ENCODE measurements at places on chromosomes 2 and 18.

DNA sequence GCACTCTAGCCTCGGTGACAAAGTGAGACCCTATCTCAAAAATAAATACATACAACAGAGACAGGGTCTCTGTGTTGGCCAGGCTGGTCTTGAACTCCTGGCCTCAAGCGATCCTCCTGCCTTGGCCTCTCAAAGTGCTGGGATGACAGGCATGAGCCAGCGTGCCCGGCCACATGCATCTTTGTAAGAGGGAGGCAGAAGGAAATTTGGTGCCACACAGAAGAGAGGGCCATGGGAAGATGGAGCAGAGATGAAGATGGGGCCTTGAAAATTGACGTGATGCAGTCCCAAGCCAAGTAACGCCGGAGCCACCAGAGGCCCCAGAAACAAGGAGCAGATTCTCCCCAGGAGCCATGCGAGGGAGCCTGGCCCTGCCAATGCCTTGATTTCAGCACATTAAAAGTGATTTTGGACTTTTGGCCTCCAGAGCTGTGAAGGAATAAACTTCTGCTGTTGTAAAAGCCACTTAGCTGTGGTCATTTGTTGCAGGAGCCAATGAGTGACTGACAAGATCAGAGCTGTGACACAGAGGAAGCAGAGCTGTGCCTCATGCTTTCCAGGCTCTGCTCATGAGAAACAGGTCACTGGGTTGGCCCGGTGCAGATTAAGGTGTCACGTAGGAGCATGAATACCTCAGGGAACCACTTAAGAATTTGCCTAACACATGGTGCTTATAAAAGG is 2.7 kb upstream of the SLC66A2 start:
- DNase-seq = no peak

DNA sequence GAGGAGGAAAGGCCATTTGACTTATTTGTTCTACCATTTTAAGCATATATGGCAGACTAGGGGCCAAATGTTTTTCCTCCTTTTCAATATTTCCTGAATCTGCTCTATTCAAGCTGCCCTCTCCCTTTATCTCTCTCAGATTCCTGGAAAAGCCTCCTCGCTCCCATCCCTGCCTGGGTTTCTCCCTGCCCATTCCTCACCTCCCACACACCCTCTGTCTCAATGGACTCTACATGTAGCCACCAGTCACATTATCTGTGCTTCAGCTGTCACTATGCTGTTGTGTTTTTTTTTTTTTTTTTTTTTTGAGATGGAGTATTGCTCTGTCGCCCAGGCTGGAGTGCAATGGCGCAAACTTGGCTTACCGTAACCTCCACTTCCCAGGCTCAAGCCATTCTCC is 22.9 kb downstream of the TYMS start:
- DNase-seq = no peak

DNA sequence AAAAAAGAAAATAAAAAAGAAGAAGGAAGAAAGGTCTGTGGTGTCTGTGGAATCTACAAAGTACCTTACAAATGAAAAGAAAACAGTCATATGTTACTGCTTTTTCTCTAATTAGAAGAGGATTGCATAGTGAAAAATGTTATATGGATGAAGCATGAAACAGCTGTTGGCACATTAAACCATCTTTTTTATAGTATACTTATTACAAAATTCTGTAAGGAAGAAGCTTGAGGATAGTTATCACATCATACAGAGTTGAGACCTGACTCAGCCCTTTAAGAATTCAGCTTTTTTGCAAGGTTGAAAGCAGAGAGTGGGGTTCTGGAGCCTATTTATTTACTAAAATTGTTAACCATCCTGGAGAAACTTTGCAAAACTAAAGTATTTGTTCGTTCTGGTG is 222.7 kb downstream of the PHLPP1 start:
- DNase-seq = no peak

DNA sequence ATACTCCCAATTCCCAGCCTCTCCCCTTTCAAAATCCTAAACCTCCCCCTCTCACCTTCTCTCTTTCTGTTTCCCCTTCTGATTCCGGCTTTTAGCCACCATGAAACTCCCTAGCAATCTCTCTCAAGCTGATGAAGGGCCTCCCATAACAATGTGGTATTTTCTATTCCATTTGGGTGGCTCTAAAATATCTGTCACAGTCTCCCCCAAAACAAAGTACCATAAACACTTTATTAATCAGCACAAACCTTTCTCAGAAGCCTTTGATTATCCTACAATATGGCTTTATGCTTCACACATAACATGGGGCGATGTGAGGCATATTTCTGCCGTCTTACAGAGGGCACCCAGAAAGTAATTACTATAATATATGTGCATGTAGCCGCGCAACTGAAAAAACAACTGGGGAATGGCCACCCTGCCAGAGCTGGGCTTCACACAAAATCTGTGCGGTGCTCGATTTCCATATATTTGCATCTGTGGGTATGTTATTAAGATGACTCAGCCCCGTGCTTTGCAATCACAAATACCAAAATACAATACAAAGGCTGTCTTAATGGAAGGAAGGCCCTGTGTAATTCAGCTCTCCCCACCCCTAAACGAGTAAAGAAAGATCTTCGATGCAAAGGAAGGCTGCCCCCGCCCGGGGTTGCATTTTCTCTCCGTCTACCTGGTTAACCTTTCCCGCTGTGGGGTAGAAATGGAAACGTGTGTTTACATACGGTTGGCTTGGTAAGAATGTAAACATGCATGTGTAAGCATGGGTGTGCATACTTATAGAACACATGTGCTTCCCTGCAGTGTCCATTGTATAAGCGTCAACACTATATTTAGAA is 81.4 kb downstream of the CELF4 start:
- no peak for DNase-seq

DNA sequence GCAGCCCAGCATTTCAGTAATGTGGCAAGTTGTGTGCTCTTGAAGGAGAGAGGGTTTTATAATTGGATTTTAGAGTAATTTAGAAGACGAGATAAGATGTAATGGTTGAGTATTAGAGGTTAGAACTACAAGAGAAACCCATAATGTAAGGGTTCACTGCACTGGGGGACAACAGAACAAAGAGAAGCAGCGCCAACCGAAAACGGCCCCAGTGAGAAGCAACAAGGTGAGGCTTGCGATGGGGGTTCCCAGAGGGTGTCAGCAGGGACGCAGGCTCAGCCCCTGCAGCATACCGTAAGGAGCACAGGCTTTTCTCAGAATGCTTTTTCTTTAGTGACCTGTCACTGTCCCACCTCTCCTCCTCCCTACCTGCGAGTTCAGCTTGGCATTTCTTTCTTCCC is 183.9 kb upstream of the ETAA1 start:
- DNase-seq = no peak

DNA sequence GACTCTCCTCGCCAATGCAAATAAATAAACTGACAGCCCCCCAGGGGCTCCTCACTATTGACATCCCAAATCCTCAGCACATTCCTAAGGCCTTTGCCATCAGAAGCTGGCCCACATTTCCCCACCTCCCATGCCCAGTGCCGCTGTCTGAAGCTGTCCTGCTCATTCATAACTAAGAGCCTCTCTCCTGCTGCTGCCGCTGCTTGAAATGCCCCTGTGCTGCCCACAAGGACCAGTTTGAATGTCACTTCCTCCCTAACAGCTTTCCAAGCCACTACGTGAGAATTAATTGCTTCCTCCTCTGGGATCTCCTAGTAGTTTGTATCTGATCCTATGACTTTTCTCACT is 151.6 kb upstream of the CAPN13 start:
- no peak for DNase-seq

DNA sequence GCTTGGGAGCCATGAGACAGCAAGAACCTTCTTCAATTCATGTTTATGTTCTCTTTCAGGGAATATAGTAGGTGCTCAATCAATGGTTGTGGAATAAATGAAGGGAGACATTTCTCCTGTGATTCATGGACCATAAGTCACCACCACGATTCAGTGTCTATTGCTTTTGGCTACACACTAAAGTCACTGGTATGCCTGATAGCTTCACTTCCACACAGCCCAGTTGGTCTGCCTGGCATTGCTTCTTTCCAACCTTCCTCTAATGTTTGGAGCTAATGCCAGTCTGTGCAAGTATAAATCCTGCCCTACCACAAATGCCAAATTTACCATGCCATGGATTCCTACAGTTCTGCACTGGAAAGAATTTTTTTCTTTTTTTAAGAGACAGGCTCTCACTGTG is 1.3 kb upstream of the CXCR1 start:
- no peak for DNase-seq

GRCh38 chr2:215507136-215507535 is 71.3 kb upstream of the FN1 start:
- DNase-seq = no peak

DNA sequence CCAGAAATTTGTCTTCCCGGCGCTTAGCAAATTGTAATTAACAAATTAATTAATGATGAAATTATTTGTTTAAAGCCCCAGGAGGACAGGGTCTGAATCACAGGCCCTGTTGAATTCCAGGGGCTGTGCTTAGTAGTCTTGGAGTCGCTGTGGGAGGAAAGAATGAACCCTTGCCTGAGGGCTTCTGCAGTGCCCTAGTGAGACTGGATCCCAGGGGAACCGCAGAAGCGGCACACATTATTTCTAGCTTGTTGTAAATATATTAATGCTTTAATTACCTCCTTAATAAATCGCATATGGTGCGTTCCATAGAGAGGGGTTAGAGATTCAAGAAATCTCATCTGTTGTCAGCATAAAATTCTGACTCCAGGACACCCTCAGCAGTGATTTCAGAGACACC is 235.4 kb downstream of the CELF4 start:
- DNase-seq = no peak

GRCh38 chr2:130834091-130834930 is 2.4 kb upstream of the ARHGEF4 start:
- DNase-seq = no peak

GRCh38 chr2:95059656-95060370 is 34.3 kb downstream of the MAL start:
- DNase-seq = no peak

GRCh38 chr2:163347982-163348856 is 387.6 kb downstream of the FIGN start:
- DNase-seq = no peak

- no peak for DNase-seq
Observed at GRCh38 chr2:222088561-222088960, 210.2 kb downstream of the PAX3 start.

- DNase-seq = no peak
Observed at GRCh38 chr2:160298960-160299359, 98.9 kb upstream of the ITGB6 start.

DNA sequence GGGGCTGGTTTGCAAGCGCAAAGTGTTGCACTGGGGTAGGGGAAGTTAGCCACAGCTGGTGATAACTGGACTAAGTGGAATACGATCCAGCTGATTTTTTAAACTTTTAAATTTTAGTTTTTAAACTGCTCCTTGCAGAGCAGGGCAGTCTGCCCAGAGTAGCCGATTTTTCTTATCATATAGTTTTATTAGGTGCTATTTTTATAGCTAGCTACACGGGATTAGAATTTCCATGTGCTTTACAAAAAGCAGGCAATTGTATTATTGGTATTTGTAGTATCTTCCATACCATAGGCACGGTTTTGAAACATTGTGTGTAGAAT is 9.6 kb downstream of the CPLX4 start:
- DNase-seq = no peak

DNA sequence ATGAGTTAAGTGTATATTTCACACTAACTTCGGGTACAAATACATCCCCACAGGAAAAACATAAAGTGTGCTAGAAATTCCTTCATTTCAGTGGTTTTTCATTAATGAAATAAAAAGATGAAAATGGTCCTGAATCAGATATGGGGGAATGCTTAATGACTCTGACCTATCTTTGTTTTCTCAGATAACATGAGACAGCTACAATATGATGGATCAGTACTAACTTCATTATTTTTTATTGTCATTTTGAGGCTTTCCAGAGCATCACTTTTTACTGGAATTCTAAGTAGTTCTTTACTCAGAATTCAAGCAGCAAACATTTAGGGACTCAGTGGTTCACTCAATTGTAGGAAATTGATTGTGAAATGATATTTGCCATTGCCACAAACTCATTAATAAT is 2.8 kb downstream of the SYT4 start:
- DNase-seq = no peak

DNA sequence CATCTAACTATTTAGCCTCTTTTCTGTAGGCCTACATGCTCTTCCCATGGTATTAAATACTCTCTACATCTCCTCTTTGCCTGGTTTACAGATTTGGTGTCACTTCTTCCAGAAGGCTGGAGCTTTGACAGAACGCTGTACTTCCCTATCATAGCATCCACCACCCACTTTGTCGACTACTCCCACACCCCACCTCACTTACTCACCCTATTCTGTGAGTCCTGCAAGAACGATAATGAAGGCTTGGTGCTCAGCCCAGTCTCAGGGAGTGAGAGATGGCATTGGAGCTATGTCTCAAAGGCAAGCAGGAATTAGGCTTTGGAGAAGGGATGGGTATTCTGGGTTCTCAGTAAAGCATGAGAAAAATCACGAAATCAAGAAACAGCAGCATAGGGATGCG is 20.3 kb upstream of the KDM3A start:
- no peak for DNase-seq

- DNase-seq = no peak
Observed at GRCh38 chr2:200454927-200455801, 54.7 kb downstream of the KCTD18 start.

DNA sequence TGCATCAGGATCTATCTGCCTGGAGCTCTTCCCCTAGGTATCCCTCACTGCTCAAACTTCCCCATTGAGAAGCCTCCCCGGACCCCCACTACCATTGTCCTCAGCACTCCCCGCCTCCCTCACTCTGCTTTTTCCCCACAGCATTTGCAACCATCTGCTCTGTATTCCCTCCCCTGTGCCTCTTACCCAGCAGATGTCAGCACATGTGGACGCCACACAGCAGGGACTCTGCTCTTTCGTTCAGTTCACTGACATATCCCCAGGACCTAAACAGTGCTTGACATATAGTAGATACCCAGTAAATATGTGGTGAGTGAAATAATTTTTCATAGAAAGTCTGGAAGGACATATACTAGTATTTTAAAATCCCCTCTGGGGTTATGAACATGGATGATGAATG is 101.1 kb downstream of the TMEM247 start:
- DNase-seq = no peak

Data from T-helper 2 cell treated with Interferon-gamma antibody and Interleukin-4, amounts not matched to agents 5 μg/mL and 100 μg/mL, for 36 hours (primary cell).